Melanocyte of skin (primary cell): ENCODE measurements at places on chromosomes 7 and 10. TPM values are rescaled to one million over a fixed set of nuclear protein-coding genes. Genes with fewer than 3 reads are reported as not detected.

PTN gene
- 0.15 and 0.33 TPM in 2 replicates for total RNA-seq

CALY gene
- not detected in 2 replicates for total RNA-seq

ABCC2 gene
- total RNA-seq, result 69.2 and 130 TPM in 2 replicates

BHLHA15 gene
- not detected in 2 replicates for total RNA-seq

PPP3CB gene
- total RNA-seq, result 15.0 and 19.6 TPM in 2 replicates

AQP1 gene
- under 0.01 TPM in 2 replicates for total RNA-seq

ALOX5 gene
- total RNA-seq, result not detected in 2 replicates

TFAM gene
- 35.6 and 45.2 TPM in 2 replicates for total RNA-seq

MPP7 gene
- 0.31 and 0.33 TPM in 2 replicates for total RNA-seq

FANK1 gene
- 0.67 and 2.2 TPM in 2 replicates for total RNA-seq

PIK3AP1 gene
- total RNA-seq, result 0.46 and 4.7 TPM in 2 replicates
